ENCODE measurements at places on chromosomes 2 and 18.

- peak overlapping the region; percentile 49 for H3K27ac ChIP-seq
- peaks cover 5% of the 10 kb centered on the region for H3K4me1 ChIP-seq
- no peak for DNase-seq
- H3K36me3 ChIP-seq: no peaks in the 10 kb centered on the region
- H3K27me3 ChIP-seq: no peaks in the 10 kb centered on the region
Observed at GRCh38 chr18:13525381-13526029, 200.9 kb downstream of the FAM210A start.

GRCh38 chr18:51164761-51165281 lies 32.7 kb downstream of the MEX3C start:
- no peaks in the 10 kb centered on the region for H3K27me3 ChIP-seq
- no peak overlapping the region for H3K4me3 ChIP-seq
- H3K4me1 ChIP-seq: peaks cover 17% of the 10 kb centered on the region
- H3K27ac ChIP-seq: no peak overlapping the region

- H3K4me1 ChIP-seq: no peaks in the 10 kb centered on the region
- H3K36me3 ChIP-seq: no peaks in the 10 kb centered on the region
- H3K27me3 ChIP-seq: peaks cover 64% of the 10 kb centered on the region
- H3K4me3 ChIP-seq: no peak overlapping the region
- no peak overlapping the region for H3K27ac ChIP-seq
Observed at GRCh38 chr18:2325308-2325849, 245.9 kb downstream of the METTL4 start.

DNA sequence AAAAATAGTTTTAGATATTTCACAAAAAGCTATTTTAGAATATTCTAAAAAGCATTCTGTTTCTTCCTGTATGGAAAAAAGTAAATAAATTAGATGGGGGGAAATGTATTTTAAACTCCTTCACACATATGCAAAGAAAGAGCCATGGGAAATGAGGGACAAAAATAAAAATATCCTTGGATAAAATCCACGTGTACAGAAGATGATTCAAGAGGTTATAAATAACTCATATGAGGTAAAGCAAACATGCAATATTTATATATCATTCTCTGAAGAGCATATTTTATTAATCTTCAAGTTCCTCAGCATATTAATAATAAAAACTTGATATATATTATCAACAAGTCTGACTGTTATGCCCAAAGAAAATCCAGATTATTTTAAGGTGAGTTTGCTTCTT lies 8.8 kb upstream of the GFPT1 start:
- no peak for DNase-seq
- no peaks in the 10 kb centered on the region for H3K27me3 ChIP-seq
- H3K4me3 ChIP-seq: no peak overlapping the region
- H3K4me1 ChIP-seq: no peaks in the 10 kb centered on the region

GRCh38 chr2:230130668-230131364 lies 62.1 kb upstream of the SLC16A14 start:
- no peaks in the 10 kb centered on the region for H3K4me1 ChIP-seq
- no peak for DNase-seq
- H3K27me3 ChIP-seq: peaks cover 16% of the 10 kb centered on the region
- no peaks in the 10 kb centered on the region for H3K36me3 ChIP-seq
- H3K27ac ChIP-seq: no peak overlapping the region

GRCh38 chr2:216057688-216058193 lies 23.9 kb downstream of the PECR start:
- peaks cover 10% of the 10 kb centered on the region for H3K36me3 ChIP-seq
- H3K4me1 ChIP-seq: peaks cover 17% of the 10 kb centered on the region
- DNase-seq: peak; percentile 24
- peak overlapping the region; percentile 67 for H3K4me3 ChIP-seq

GRCh38 chr2:238706163-238706562 lies 141.7 kb upstream of the TWIST2 start:
- no peak for DNase-seq
- H3K27me3 ChIP-seq: peaks cover 32% of the 10 kb centered on the region
- H3K4me3 ChIP-seq: no peak overlapping the region
- H3K27ac ChIP-seq: no peak overlapping the region

- H3K27ac ChIP-seq: no peak overlapping the region
- no peaks in the 10 kb centered on the region for H3K27me3 ChIP-seq
- H3K36me3 ChIP-seq: peaks cover 8% of the 10 kb centered on the region
- no peak for DNase-seq
Observed at GRCh38 chr2:23944527-23944926, 4.3 kb downstream of the UBXN2A start.
